ENCODE measurements at places on chromosomes 7 and 10.

GRCh38 chr7:117871778-117872538 lies 1.3 kb downstream of the CTTNBP2 start:
- DNase-seq, result no peak

DNA sequence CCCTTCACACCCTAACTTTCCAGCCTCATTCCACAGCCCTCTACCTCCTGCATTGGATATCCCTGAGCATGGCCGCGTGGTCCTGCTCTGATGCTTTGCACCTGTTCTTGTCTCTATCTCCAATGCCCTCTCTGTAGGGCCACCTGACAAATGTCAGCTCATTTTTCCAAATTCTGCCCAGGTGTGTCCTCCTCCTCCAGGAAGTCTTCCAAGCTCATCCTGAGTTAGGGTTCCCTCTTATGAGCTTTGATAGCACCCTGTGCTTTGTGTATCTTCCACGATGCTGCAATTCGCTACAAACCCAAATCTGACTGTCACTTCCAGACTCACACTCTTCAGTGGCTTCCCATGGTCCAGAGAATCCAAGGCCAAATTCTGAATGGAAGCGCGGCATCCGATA lies 14.7 kb upstream of the SLC35B4 start:
- no peak for DNase-seq

DNA sequence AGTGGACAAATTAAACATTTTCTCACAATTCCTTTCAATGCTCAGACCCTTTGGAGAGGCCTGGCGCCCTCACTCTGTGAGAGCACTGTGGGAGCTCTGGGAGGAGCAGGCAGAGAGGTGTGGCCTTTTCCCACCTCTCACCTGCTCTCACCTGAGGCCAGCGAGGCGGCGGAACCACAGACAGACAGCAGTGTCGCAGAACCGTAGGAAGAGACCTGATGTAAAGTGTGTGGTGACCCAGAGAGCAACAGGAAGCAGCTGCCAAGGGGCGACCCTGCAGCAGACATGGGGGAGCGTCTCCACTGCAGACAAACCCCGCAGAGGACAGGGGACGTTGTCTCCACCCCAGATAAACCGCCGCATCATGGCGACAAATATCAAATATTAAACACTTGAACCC lies 15.6 kb upstream of the PARP12 start:
- DNase-seq, result no peak

DNA sequence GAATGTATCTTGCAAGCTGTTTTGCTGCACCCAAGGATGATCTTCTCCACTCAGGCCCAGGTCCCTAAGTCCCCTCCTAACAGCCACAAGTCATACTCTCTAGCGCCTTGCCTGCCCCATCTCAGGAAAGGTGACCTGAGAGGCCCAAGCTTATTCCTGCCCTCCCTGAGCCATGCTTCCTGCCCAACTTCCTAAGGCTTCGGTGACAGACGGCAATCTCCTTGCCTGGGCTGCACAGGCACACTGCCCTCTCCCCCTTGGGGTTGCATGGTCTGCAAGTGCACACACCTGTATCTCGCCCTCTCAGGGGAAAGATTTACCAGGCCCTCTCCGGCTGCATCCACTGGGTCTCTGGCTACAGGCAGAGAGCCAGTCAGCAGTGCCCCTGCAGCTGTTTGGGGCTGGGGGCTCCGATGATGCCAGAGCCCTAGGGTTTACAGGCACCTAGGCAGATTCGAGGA lies 771 bp upstream of the ADIRF start:
- no peak for DNase-seq

DNA sequence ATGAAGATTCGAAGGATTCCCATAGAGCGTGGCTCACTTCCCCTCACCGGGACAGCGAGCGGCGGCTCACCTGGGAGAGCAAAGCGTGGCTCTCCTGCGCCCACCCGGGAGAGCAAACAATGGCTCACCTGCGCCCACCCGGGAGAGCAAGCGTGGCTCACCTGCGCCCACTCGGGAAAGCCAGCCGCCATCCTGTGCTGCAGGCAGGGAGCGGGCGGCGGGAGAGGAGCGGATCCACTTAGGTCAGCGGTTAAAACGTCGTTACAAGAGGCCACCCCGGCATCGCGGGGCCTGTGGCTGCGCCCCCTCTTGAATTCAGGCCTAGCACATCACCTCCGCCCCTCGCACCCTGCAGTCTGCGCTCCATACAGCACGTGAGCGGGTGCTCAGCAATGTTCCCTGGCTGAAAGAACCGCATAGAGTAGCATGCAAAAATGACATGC lies 461 bp upstream of the FIGNL1 start:
- no peak for DNase-seq

DNA sequence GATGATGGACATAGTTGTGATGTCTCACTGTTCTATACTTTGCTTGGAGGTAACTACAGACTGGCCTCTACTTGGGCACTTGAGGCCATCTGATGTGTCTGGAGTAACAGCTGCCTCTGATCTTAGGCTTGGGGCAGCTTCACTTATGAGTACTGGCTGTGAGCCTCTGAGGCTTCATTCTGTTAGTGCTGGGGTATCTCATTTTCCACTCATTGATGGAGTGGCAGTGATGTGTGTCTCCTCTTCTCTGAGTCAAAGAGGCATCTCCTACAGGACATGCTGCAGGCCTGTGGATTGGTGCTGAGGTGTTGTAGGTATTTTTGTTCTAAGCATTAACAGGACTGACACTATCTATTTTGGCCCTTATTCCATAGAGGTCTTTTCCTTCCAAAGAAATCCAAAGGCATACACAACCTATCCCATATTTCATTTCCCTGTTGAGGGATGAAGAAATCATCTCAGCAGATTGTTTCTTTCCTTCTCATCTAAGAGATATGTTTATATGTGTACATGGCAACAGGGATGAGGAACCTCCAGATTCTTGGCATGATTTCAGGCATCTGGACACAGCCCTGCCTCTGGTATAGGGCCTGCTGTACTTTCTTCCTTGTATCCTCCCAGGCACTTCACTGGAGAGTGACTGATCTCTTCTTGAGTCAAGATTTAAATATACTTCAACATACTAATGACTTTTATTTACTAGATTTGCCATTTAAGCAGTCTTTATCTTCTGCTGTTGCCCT lies 65.7 kb upstream of the NOBOX start:
- DNase-seq, result no peak

- DNase-seq, result no peak
These were observed 164.7 kb downstream of the CAMK1D start for GRCh38 chr10:12513775-12514673.

GRCh38 chr7:30286749-30287148 lies 2.4 kb downstream of the ZNRF2 start:
- DNase-seq, result no peak

- no peak for DNase-seq
These were observed 30.1 kb downstream of the LDB3 start for GRCh38 chr10:86698207-86698940.

GRCh38 chr10:29210266-29210868 lies 78.5 kb upstream of the LYZL1 start:
- no peak for DNase-seq

DNA sequence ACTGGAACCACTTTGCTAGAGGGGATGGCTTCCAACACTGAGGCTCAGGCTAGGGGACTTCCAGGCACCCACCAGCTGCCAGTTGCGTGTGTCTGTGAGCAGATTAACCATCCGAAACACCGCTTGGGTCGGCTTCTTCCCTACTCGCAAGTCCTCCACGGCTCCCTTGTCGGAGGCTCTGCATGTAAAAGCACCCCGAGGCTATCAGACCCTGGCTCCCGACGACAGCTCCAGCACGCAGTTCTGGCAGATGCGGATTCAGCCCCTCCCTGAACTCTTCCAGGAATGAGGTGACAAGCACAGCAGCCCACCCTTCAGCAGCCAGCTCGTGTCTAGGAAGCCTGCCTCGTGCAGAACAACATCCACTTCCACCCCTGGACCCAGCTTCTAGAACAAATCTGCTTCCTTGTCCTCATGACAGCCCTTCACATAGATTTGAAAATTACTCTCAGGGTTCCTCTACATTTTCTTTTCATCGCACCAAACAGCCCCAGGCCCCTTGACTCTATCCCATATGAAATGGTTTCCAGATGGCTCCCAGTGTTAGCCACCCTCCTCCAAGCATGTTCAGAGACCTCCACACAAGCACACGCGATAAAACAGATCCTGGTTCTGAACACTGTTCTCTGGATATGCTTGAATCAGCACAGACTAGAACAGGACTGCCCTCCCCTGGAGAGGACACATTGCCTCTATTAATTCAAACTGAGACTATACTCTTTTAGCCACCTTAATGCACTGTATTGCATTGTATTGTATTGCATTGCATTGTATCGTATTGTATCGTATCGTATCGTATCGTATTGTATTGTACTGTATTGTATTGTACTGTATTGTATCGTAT lies 44.6 kb downstream of the SLIT1 start:
- DNase-seq, result no peak

- DNase-seq, result no peak
These were observed 19.4 kb upstream of the AKR1C1 start for GRCh38 chr10:4943821-4944220.

DNA sequence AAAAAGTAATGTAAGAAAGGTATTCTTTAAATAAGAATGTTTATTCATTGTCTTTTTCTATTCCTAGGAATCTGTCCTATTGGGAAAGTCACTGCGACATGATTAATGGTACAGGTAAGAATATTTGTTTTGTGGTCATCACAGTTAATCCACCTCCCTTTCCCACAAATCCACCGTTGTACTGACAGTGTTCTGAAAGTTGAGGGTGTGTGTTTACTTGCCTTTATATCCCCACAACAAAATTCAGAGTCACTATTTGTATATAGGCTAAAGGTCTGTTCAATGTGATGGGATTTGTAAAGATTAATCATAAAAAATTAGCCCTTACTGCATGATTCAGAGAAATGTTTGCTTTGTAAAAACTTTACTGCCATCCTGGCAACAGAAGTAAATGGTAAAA lies 27.9 kb downstream of the CD36 start:
- no peak for DNase-seq

DNA sequence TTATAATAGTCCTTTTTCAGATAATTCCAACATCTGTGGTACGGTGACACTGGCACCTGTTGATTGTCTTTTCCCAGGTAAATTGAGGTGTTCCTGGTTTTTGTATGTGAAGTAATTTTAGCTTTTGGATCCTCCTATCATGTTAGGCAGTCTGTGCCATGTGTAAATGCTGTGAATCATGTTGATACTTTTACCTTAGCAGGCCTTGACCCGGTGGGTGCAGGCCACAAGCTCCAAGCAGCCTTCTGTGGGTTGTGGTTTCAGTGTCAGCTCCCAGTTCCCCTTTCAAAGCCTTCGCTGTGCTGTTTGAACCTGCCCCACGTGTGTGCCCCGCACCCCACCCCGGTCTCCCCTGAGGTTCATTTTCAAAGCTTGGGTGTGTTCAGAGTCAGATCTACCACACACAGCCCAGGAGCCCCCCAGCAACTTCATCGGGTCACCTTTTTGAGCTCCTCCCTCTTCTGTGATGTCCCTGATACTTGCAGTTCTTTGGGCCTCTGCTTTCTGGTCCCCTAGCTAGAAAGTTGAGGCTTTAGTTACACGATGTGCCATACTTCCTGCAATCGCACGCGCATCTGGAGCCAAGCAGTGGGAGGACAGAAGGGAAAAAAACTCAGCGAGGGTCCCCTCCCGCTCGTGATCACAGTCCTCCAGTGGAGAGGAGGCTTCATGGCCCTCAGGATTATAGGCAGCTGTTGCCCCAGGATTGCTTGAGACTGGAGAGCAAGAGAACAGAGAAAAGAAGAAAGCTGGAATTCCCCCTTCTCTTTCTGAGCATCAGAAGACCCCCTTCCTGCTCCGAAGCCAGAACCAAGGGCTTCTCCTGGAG lies 8.7 kb upstream of the BHLHA15 start:
- DNase-seq, result peak; percentile 21

GRCh38 chr7:106405697-106406141 lies 120.9 kb upstream of the NAMPT start:
- DNase-seq, result no peak

DNA sequence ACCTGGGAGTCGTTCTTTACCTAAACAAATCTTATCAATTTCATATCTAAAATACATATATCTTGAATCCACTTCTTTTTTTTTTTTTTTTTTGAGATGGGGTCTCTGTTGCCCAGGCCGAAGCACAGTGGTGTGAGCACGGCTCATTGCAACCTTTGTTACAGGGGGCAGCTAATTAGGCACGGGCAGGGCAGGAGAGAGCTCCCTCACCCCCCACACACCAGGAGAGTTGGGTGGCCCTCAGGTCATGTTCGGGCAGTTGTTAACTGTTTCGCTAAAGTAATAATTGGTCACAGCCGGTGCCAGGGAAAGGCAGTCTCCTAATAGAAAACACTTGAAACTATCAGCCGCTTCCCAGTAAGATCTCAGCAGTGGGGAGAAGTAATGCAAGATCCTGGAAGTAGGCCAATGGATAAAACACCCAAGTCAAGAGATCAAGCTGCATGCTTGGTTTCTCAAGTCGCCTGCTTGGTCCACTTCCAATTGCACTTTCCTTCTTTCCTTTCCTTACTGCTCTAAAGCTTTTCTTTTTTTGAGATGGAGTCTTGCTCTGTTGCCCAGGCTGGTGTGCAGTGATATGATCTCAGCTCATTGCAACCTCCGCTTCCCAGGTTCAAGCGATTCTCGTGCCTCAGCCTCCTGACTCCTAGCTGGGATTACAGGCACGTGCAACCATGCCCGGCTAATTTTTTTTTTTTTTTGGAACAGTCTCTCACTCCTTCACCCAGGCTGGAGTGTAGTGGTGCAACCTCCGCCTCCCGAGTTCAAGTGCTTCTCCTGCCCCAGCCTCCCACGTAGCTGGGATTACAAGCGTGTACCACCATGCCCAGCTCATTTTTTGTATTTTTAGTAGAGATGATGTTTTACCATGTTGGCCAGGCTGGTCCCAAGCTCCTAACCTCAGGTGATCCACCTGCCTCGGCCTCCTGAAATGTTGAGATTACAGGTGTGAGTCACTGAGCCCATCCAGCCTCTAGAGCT lies 21.3 kb upstream of the EFCAB10 start:
- no peak for DNase-seq

DNA sequence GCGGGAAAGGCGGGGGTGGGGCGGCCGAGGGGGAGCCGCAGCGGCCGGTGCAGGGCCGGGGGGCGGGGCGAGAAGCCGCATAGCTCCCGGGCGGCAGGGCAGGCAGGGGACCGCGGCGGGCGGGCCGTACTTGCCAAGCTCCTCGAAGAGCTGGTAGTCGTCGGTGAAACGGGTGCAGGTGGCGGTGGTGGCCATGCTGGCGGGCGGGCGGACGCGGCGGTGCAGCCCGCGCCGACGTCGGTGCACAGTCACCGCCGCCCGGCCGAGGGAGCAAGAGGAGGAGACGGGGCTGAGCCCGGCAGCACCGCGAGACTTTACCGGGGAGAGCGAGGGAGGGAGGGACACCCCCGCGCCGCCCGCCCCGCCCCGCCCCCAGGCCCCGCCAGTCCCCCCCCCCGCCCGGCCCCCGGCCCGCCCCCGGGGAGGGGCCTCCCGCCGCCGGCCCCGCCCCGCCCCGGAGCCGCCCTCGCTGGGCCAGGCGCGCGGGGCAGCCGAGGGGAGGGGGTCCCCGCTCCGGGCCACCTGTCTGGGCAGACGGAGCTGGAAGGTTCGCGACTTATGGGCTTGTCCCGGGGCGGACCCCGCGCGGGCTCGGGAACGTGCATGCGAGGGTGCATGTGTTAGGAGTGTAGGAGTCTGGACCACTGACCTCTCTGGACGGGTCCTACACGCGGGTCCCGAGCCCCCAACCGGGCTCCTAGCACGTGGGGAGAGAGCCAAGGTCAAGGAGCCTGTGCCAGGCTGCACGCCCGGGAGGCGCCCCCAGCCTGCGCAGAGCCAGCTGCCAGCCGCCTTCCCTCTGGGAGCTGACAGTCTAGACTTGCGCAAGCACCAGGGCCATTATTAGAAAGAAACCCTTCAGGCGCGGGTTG lies at the start of gene CAMK2G:
Gene CAMK2G (minus strand): TSS at position 289 of the 872 bp plus-strand sequence. CDS start 94 bp downstream, at position 195.
- DNase-seq, result peak; percentile 63

GRCh38 chr7:35871856-35872255 lies 71.0 kb downstream of the SEPTIN7 start:
- no peak for DNase-seq

- DNase-seq, result no peak
These were observed 1182.0 kb downstream of the CNTNAP2 start for GRCh38 chr7:147298611-147299043.

All from stimulated activated CD4-positive, alpha-beta T cell treated with anti-CD3 and anti-CD28 coated beads, Interleukin-12 subunit alpha, Interleukin-12 subunit beta, amount 100 ng/mL, for 24 hours (primary cell).